ENCODE measurements at places on chromosomes 12 and 14. TPM values are rescaled to one million over a fixed set of nuclear protein-coding genes. Genes with fewer than 3 reads are reported as not detected.

Gene ZNF140
- total RNA-seq: 13.3 TPM

Gene ACYP1
- total RNA-seq: 40.2 TPM

Gene IL26
- 1.1 TPM for total RNA-seq

Gene DAO
- total RNA-seq: not detected

- peak overlapping the region; percentile 99 for H3K27ac ChIP-seq
- H3K4me1 ChIP-seq: peaks cover 64% of the 10 kb centered on the region
- peak overlapping the region; percentile 86 for H3K4me3 ChIP-seq
- no peaks in the 10 kb centered on the region for H3K27me3 ChIP-seq
- H3K36me3 ChIP-seq: peaks cover 68% of the 10 kb centered on the region
- DNase-seq: peak; percentile 71
Measured at GRCh38 chr12:57477710-57478681, 1.7 kb downstream of the ARHGAP9 start.

DNA sequence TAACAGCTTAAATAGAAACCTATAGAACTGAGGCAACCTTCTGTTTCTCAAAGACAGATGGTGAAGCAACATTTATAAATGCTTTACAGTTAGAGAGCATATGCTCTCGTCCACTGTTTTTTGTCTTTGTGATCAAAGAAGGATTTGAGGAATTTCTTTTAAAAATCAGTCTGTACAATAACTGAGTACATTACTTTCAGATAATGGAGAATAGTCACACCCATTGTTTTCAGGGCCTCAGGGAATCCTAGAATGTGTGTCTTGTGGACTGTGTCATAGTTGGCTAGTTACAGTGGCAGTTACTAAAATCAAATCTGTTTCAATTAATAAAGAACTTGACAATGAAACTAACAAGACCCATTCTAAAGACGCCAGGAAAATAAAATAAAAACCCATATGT, 107.9 kb downstream of the PRKCH start:
- peaks cover 86% of the 10 kb centered on the region for H3K4me1 ChIP-seq
- no peak overlapping the region for H3K27ac ChIP-seq
- H3K4me3 ChIP-seq: no peak overlapping the region
- DNase-seq: no peak
- no peaks in the 10 kb centered on the region for H3K27me3 ChIP-seq

DNA sequence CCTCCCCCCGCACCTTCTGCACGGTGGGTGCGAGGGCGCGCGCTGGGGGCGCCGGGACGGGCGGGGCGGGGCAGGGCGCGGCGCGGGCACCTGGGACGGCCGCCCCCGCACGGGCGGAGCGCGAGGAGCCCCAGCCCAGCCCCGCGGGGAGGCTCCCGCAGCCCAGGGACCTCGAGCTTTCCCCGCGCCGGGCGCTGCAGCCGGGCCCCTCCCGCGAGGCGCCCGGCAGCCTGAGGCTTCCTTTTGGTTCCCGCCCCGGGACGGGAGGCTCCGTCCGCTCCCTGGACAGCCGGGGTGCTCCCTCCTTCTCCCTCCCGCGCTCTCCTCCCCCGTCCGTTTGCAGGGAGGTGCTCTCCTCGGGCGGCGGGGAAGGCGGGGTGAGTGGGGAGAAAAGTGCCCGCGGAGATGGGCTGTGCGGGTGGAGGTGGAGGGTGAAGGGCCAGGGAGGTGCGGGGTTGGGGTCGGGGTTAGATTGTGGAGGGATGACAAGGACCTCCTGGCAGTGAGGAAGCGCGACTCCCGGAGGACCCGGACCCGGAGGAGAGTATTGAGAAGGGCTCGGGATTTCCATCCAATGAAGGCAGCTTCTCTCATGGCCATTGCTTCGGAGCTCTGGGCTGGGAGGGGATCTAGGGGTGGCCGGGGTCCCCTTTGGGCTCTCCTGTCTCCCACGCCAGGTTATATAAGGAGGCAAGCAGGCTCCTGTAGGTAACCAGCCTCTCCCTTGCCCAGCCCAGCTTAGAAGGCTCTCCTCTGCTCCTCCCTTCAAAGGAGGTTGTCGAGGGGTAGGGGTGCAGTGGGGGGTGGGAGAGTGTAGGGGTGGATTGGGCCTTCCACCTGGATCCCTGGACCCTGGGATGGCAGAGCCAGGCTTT, 645 bp downstream of the JDP2 start:
- H3K4me3 ChIP-seq: peak overlapping the region; percentile 66
- H3K27ac ChIP-seq: no peak overlapping the region
- H3K36me3 ChIP-seq: no peaks in the 10 kb centered on the region
- DNase-seq: peak; percentile 46

DNA sequence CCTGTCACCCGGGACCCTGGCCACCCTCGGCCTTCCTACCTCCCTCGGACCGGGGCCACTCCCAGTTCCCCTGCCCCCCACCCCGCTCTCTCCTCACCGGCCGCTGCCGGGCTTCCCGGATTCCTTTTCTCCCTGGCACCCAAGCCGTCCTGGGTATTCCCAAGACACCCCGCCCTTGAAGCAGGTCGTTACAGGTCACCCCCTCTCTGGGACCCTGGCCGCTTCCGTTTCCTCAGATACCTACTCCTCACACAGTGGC, 493 bp downstream of the NUMB start:
- DNase-seq: no peak
- peaks cover 3% of the 10 kb centered on the region for H3K36me3 ChIP-seq
- H3K27me3 ChIP-seq: no peaks in the 10 kb centered on the region
- peaks cover 42% of the 10 kb centered on the region for H3K4me1 ChIP-seq
- peak overlapping the region; percentile 95 for H3K4me3 ChIP-seq

GRCh38 chr12:121535150-121536053, 45.4 kb downstream of the KDM2B start:
- H3K4me3 ChIP-seq: peak overlapping the region; percentile 50
- no peak for DNase-seq
- peaks cover 64% of the 10 kb centered on the region for H3K4me1 ChIP-seq
- H3K27me3 ChIP-seq: no peaks in the 10 kb centered on the region

GRCh38 chr14:32530800-32531199, 201.7 kb downstream of the AKAP6 start:
- no peak overlapping the region for H3K27ac ChIP-seq
- H3K27me3 ChIP-seq: no peaks in the 10 kb centered on the region
- H3K4me3 ChIP-seq: no peak overlapping the region

- DNase-seq: no peak
- no peak overlapping the region for H3K4me3 ChIP-seq
- peaks cover 3% of the 10 kb centered on the region for H3K4me1 ChIP-seq
- no peak overlapping the region for H3K27ac ChIP-seq
Measured at GRCh38 chr14:101740981-101741380, 20.5 kb upstream of the PPP2R5C start.

DNA sequence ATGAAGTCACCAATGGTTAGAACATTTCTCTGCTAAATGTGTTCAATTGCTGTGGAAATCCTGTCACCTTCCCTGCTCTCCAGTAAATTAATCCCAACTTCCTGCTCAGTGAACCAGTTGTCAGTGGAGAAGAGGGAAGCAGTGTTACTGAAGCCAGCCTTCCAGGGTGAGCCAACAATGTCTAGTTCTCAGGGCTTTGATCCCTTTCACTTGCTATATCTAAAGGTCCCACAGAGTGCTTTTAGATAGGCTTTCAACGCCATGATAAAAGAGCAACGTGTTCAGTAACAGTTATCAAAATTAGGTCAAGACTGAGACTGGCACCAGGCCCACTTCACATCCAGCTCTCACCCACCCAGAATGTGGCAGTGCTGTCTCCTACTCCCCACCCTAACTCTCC, 139.7 kb downstream of the KCNH5 start:
- H3K27ac ChIP-seq: no peak overlapping the region
- no peaks in the 10 kb centered on the region for H3K36me3 ChIP-seq
- H3K4me1 ChIP-seq: no peaks in the 10 kb centered on the region

- no peak for DNase-seq
- H3K4me3 ChIP-seq: no peak overlapping the region
- H3K27me3 ChIP-seq: peaks cover 6% of the 10 kb centered on the region
- H3K36me3 ChIP-seq: no peaks in the 10 kb centered on the region
- peaks cover 7% of the 10 kb centered on the region for H3K4me1 ChIP-seq
- H3K27ac ChIP-seq: no peak overlapping the region
Measured at GRCh38 chr14:100652744-100653143, 65.5 kb upstream of the BEGAIN start.

Measured in activated CD4-positive, alpha-beta T cell treated with anti-CD3 and anti-CD28 coated beads for 36 hours (primary cell).